ENCODE measurements at places on chromosomes 4 and X.

GRCh38 chr4:110034026-110034393 lies 121.3 kb downstream of the EGF start:
- peak; percentile 97 for DNase-seq

DNA sequence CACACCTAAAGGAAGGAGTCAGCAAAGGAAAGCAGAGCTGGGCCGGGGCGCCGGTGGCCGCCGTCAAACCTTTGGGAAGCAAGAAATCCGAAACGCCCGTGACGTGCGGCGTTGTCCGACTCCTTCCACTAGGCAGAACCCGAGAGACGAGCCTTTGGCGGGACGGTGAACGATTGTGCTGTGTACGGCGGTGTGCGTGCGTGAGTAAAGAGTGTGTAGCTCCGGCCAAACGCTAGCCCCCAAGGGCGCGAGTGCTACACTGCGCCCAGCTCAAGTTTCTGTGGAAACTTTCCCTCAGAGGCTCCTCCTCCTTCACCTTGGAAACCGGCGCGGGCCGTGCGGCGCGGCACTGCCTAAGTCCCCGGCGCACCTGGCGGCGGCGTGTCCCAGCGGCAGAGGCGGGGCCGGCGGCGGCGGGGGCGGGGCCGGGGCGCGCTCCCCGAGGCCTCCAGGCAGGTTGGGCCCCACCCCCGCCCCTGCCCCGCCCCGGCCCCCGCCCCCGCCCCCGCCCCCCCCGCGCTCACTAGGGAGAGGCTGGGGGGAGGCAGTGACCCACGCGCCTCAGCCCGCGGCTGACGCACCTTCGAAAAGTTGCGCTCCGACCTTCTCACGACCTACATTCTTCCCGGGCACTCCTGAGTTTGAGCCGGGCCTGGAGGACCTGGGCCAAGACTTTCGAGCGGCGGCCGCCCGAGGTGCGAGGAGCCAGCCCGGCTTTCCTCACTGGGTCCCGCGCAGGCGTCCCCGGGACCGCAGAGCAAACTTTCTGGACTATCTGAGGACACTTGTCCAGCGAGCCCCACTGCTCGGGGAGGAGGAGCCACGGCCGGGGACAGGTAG lies at the start of gene FHIP1A:
FHIP1A (plus strand) TSS at position 547 of the 840 bp plus-strand sequence. CDS start 157,084 bp downstream, outside the sequence.
- no peak for DNase-seq

GRCh38 chr4:7854697-7855370 lies 84.8 kb downstream of the AFAP1 start:
- no peak for DNase-seq

DNA sequence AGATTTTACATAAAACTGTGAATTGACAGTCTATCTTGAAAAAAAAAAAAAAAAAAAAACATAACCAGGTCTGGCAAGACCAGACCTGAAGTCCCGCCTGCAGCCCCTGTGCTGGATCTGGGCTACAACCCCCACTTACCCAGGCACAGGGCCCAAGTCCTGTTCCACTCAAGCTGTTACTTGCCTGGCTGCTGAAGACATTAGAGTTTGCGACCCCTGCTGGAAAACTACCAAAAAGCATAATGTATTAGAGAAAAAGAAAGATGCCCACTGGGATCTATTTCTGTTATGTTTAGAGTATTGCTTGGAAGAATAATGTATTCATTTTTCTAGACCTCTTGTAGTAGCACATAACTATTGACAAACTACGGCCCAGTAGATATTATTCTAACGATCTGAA lies 4.7 kb downstream of the HS3ST1 start:
- DNase-seq: no peak

GRCh38 chr4:79225360-79225759 lies 100.5 kb downstream of the NAA11 start:
- DNase-seq: no peak

DNA sequence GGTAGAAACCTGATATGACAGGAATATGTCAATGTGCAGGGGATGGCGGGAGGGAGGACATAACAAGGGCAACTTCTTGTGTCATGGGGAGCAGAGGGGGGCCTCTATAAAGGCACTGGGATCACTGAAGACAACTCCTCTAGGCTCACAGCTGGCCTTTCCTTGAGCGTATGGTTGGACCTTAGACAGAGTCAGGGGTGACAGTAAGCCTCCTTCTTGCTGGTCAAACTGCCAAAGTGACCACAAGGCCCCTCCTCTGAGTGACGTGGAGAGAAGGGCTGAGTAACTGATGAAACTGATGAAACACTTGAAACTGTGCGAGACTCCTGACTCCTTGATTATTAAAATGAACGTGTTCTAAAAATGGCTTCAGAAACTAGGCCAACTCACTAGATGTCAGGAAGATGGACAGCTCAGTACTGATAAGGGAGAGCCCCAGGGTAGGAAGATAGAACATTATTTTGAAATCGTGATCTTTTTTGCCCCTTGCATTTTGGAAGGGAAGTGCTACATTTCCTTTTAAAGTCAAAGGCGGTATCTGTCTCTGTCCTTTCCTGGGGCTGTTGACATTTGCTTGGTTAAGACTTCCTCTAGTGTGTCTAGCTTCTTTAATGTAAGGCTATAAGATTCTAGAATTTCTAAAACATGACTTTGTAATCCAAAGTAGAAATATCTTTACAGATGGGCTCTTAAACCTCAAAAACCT lies 1.6 kb downstream of the RAB33A start:
- peak; percentile 88 for DNase-seq

DNA sequence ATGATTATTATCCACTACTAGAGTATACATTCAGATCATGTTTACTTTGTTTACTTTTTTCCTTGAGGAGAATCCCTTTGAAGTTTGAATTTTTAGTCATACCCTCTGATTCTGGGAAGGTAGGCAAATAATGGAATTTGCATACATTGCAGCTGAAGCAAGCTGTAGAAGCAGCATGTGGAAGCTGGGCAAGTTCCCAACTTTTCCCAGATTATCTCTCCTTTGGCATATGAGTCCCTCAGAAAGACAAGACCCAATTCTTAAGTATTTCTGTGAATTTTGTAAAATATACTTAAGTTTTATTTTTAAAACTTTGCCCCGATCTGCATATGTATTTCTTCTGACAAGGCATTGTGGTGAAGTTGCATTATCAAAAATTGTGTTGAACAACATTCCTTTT lies 94.9 kb downstream of the CNKSR2 start:
- DNase-seq: no peak

DNA sequence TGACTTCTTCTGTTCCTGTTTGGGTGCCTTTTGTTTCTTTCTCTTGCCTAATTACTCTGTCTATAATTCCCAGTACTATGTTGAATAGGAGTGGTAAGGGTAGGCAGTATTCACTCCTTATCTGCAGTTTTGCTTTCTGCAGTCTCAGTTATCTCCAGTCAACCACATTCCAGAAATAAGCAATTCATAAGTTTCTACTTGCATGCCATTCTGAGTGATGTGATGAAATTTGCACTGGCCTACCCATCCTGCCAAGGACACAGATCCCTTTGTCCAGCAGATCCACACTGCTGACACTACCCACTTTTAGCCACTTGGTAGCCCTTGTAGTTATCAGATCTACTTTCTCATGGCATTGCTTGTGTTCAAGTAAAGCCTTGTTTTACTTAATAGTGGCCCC lies 971.6 kb upstream of the INTU start:
- no peak for DNase-seq

DNA sequence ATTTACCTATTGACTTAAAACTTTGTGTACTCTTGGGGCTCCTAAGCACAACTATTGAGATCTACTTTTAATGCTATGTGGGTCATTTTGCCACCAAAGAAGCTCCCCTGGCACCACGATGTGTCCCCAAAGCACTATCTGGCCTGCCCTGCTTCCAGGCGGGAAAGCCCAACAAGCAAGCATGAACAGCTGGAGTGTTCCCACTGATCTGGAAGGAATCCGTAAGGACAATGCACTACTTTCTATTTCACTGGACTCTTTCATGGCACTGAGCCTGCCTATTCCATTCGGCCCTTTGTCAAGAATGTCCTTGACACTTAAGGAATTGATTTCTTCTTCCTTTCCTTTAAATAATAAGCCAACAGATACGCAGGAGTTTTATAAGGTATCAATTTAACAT lies 38.8 kb downstream of the GRIA3 start:
- DNase-seq: no peak

DNA sequence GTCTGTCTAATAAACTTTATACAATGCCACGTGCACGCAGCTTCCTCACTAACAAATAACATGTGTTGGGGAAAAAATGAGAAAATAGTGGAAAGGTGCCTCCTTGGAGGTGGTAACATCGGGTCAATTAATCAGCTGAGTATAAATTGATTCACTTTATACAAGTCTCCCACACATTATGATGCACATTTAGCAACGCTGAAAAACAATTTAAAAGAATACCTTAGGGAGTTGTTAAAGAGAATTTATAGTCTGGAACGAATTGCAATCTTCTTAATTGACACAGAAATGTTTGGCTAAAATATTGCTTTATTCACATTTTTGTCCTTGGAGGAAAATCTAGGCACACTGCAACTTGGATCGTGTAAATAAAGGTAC lies 84.2 kb downstream of the HPRT1 start:
- no peak for DNase-seq

DNA sequence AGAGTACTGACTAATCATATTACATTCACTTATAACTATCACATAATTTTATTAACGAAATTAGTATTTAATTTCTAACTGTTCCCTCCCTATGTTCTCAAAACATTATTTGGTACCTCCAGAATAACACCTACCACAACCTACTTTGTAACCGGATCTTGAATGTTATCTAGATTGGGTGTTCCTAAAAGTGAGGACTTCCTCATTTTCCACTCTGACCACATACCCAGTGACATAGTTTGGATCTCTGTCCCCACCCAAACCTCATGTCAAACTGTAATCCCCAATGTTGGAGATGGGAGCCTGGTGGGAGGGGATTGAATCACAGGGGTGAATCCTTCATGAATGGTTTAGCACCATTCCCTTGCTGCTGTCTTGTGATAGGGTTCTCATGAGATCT lies 21.8 kb downstream of the NR3C2 start:
- peak; percentile 5 for DNase-seq

GRCh38 chrX:105458846-105459245 lies 238.4 kb upstream of the TEX13A start:
- no peak for DNase-seq

DNA sequence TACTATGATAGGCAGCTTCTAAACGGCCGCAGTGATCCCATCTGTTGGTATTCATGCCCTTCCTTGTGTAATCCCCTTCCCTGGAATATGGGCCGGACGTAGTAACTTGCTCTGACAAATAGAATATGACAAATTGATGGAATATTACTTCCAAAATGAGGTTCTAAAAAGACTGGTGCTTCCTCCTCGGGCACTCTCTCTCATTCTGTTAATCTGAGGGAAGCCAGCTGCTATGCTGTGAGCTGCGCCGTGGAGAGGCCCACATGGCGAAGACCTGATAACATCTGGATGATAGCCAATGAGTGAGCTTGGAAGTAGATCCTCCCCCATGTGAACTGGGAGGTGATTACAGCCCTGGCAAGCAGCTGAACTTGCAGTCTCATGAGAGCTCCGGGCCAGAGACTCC lies 27.2 kb upstream of the SLC25A4 start:
- no peak for DNase-seq

- no peak for DNase-seq
These were observed 605.6 kb upstream of the BOD1L1 start for GRCh38 chr4:14233126-14233525.

DNA sequence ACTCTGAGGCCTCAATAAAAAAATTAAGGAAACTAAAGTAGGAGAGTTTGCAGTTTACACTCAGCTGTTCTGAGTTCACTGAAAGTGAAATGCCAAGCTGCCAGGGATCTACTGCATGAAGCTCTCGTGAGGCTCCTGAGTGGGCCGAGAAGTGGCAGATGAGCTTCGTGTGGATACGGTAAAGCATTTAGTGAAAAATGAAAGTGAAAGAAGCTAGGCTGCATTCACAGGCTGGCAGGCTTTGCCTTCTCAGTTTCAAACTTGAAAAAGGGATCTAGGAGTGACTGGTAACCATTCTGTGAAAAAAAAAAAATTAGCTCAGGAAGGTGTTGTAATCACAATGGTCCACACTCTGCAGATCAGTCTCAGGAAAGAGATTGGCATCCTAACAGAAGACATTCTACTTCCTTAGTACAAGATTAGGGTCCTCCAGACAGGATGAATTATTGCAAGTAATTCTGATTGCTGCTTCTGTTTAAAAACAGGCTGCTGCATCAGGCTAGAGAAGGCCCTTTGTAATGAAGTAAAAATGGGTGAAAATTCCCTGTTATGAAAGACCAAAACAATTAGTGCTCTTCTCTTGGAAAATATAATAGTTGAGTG lies 679.9 kb downstream of the RPA4 start:
- peak; percentile 85 for DNase-seq

DNA sequence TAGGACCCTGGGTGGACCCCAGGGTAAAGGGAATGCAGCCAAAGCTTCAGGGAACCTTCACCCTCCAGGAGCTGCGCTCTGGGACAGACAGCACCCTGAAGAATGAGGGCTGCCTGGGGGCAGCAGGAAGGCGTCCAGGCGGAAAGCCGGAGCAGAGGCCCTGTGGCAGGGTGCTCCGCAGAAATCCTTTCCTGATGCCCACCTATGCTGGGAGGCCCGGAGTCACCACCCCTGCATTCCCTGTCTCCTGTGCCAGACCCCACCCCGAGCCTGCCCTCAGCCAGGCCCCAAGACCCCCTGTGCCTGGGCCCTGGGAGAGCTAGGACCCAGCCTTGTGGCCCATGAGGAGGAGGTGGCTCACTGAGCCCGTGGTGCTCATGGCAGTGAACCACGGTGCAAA lies 1.3 kb upstream of the DGKQ start:
- no peak for DNase-seq

GRCh38 chr4:69584135-69584534 lies 55.3 kb downstream of the UGT2A2 start:
- DNase-seq: no peak

DNA sequence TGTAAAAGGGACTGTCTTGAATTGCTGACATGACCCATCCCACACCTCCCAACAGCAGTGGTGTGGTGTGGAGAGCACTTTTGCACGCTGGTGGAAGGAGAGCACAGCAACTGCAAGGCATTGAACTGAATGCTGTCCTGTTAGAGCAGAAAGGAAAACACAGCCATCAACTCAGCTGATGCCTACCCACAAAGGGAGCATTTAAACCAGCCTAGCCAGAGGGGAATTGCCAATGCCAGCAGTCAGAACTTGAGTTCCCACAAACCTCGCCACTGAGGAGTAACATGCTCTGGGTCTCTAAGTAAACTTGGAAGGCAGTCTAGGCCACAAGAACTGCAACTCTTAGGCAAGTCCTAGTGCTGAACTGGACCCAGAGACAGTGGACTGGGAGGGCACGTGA lies 31.9 kb downstream of the MAGED4 start:
- no peak for DNase-seq

DNA sequence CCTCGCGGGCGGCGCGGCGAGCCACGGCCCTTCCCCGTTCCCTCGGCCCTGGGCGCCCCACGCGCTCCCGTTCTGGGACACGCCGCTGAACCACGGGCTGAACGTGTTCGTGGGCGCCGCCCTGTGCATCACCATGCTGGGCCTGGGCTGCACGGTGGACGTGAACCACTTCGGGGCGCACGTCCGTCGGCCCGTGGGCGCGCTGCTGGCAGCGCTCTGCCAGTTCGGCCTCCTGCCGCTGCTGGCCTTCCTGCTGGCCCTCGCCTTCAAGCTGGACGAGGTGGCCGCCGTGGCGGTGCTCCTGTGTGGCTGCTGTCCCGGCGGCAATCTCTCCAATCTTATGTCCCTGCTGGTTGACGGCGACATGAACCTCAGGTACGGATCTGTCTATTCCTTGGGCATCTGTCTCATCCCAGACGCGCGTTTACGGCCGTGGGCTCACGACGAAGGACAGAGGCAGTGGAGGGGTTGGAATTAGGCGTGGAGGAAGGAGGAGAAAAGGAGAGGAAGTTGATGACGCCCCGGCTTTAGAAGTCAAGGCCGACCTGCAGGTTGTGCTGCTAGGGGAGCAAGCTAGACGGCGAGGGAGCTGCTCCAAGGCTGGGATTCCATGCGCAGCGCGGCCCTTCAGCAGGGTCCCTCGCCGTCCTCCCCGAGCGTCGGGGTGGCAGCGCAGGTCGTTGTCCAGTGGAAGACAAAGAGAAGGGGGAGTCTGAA lies 792 bp downstream of the SLC10A4 start:
- no peak for DNase-seq
